ENCODE measurements at places on chromosomes 12 and 14. TPM values are rescaled to one million over a fixed set of nuclear protein-coding genes. Genes with fewer than 3 reads are reported as not detected.
A peak's percentile ranks its signal among the peaks of the same experiment; 100 is the strongest.

DNA sequence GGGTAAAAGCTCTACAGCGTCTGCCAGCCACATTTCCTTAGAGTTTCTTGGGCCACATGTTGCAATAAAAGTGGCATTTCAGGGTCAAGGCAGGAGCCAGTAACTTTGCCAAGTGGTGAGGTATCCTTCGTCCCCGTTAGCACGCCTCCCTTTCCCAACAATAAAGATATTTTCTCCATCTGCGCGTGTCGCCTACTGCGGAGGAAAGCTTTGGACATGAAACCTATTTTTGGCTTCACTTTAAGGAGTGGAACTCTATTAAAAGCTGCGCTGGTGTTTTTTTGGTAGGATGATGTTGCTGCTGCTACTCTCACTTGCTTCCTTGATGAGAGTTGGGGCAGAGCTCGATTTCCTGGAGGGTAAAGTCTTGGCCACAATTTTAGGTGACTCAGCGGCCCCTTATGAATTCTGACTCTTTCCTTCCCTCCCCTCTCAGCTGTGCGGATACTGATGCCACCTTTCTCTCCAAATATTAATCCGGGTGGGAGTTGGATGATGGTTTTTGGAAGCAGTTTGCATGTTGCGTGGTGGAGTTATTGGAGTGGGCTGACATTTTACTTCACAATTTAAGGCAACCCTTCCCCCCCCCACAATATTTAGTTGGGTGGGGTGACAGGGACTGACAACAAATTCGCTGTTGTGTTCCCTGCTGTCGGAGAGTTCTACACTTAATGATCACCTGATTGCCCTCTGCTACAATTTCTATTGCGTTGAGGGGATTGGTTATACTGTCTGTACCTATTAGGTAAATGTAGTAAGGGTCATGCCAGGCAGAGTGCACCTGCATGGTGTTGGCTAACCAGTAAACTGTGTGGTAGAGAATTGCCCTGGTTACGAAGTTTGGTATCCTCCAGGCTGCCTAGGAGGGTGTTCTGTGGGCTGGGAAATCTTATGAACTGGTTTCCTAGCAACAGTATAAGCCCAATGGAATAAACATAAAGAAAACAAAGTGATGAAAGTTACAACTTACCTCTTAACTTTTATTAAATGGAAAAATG is 1.1 kb downstream of the CCDC91 start:
- no peaks in the 10 kb centered on the region for H3K4me1 ChIP-seq
- DNase-seq: peak; percentile 46
- no peak overlapping the region for H3K27ac ChIP-seq
- no peaks in the 10 kb centered on the region for H3K36me3 ChIP-seq
- no peaks in the 10 kb centered on the region for H3K27me3 ChIP-seq

GRCh38 chr12:41073633-41074472 is 114.3 kb upstream of the PDZRN4 start:
- H3K36me3 ChIP-seq: no peaks in the 10 kb centered on the region
- no peak overlapping the region for H3K27ac ChIP-seq
- H3K4me3 ChIP-seq: no peak overlapping the region
- H3K27me3 ChIP-seq: peaks cover 10% of the 10 kb centered on the region

SERPINA10 gene
- not detected for total RNA-seq

DNA sequence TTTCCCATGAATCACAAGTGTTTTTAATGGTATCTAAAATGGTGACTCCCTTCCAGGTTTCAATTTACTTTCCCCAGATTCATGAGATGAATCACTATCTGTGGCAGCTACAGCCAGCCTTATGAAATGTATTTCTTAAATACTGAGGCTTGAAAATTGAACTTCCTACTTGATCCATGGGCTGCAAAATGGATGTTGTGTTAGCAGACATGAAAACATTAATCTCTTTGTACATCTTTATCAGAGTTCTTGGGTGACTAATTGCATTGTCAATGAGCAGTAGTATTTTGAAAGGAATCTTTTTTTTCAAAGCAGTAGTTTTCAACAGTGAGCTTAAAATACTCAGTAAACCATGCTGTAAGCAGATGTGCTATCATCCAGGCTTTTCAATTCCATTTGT is 250.8 kb downstream of the SLC6A15 start:
- no peak overlapping the region for H3K4me3 ChIP-seq
- H3K27ac ChIP-seq: no peak overlapping the region
- H3K27me3 ChIP-seq: no peaks in the 10 kb centered on the region
- no peaks in the 10 kb centered on the region for H3K4me1 ChIP-seq
- DNase-seq: no peak
- H3K36me3 ChIP-seq: no peaks in the 10 kb centered on the region

DCAF4 gene
- 17.7 TPM for total RNA-seq

SDR9C7 gene
- total RNA-seq: not detected

GALNT16 gene
- 6.8 TPM for total RNA-seq

DNA sequence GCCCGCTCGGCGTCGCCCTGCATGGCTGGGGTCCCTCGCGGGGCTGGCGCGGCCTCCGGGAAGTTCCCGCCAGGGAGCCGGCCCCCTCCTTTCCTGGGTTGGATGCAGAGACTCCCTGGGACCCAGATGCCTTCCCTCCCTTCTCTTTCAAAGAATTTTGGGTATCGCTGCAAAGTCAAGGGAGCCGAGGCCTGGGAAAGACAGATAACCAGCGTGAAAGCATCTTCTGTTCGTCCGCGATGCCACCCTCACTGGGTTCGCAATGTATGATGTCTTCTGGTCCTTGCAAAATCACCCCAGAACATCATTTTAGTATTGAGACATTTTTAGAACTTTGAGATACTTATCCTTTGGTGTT is 451 bp downstream of the IRAK3 start:
- H3K36me3 ChIP-seq: no peaks in the 10 kb centered on the region
- no peak overlapping the region for H3K4me3 ChIP-seq
- H3K4me1 ChIP-seq: no peaks in the 10 kb centered on the region
- H3K27ac ChIP-seq: no peak overlapping the region

GRCh38 chr12:83676781-83677295 is 990.1 kb downstream of the TMTC2 start:
- H3K4me3 ChIP-seq: no peak overlapping the region
- no peaks in the 10 kb centered on the region for H3K36me3 ChIP-seq
- DNase-seq: no peak
- H3K4me1 ChIP-seq: no peaks in the 10 kb centered on the region

CLMN gene
- total RNA-seq: 9.5 TPM

DNA sequence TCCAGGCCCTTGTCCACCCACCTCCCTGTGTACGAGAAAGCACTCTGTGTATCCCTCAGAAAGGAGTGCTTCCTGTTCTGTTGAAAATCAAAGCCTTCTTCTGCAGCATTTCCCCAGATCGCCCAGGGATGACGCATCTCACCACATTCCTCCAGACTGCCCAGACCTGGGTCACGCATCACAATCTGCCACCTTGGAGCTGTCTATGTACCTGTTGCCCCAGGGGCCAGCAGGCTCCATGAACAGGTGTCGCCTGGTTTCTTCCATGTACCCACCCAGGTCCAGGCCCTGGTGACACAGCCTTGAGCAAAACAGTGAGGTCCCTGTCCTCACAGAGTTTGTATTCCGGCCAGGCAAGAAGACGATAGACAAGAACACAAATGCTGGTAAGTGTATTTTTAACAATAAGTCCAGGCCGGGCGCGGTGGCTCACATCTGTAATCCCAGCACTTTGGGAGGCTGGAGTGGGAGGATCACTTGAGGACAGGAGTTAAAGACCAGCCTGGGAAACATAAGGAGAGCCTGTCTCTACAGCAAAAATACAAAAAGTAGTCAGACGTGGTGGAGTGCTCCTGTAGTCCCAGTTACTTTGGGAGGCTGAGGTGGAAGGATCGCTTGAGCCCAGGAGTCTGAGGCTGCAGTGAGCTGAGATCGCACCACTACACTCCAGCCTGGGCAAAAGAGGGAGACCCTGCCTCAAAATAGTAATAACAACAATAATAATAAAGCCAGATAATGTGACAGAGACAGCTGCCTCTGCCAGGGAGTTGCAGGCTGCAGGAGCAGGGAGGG is 6.8 kb upstream of the PPP1R13B start:
- H3K36me3 ChIP-seq: no peaks in the 10 kb centered on the region
- no peak overlapping the region for H3K27ac ChIP-seq
- no peak for DNase-seq
- peaks cover 8% of the 10 kb centered on the region for H3K4me1 ChIP-seq

DNA sequence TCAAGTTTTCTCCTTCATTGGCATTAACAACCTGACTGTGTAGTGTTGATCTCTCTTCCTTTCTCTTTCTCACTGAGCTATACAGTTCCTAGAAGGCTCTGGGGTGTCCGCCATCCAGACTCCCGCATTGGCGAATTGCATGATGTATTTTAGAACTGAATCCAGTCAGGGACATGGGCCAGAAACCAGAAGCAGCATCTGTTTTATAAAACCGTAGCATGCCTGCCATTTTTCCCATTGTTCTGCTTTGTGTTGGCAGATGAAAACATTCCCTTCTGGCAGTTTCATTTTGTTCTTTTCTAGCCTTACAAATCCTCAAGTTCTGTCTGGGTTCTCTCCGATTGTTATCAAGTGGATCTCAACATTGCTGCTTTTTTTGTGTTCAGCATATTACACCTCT is 268.3 kb upstream of the SEL1L start:
- no peak overlapping the region for H3K4me3 ChIP-seq
- H3K36me3 ChIP-seq: no peaks in the 10 kb centered on the region
- no peaks in the 10 kb centered on the region for H3K4me1 ChIP-seq
- DNase-seq: no peak
- no peaks in the 10 kb centered on the region for H3K27me3 ChIP-seq
- no peak overlapping the region for H3K27ac ChIP-seq

LRTM2 gene
- 0.29 TPM for total RNA-seq

- no peak for DNase-seq
- no peaks in the 10 kb centered on the region for H3K27me3 ChIP-seq
- H3K4me1 ChIP-seq: no peaks in the 10 kb centered on the region
- H3K4me3 ChIP-seq: no peak overlapping the region
These were observed 163.9 kb downstream of the RBM19 start for GRCh38 chr12:113802000-113802749.

GRCh38 chr14:68681256-68682011 is 111.4 kb downstream of the ZFP36L1 start:
- H3K27me3 ChIP-seq: no peaks in the 10 kb centered on the region
- no peaks in the 10 kb centered on the region for H3K4me1 ChIP-seq
- H3K4me3 ChIP-seq: no peak overlapping the region
- no peak for DNase-seq
- H3K36me3 ChIP-seq: no peaks in the 10 kb centered on the region
- no peak overlapping the region for H3K27ac ChIP-seq

DNA sequence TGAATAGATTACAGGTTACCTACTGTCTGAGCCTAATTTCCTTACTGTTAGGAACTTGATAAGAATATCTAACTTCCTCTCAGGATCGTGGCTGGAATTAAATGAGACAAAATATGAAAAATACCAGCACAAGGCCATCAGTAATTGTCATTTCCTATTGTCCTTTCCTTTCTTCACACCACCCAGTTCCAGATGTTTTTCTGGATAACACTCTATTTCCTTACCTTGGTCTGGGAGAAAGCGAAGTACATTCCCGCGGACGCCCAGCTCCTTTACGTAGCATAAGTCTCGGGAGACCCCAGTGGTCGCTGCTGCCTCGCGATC is 376 bp downstream of the GDF3 start:
- DNase-seq: no peak
- H3K36me3 ChIP-seq: peaks cover 3% of the 10 kb centered on the region
- H3K4me3 ChIP-seq: peak overlapping the region; percentile 58
- H3K27ac ChIP-seq: no peak overlapping the region
- peaks cover 4% of the 10 kb centered on the region for H3K4me1 ChIP-seq
- H3K27me3 ChIP-seq: no peaks in the 10 kb centered on the region

- H3K27ac ChIP-seq: no peak overlapping the region
- peaks cover 6% of the 10 kb centered on the region for H3K4me1 ChIP-seq
- no peaks in the 10 kb centered on the region for H3K27me3 ChIP-seq
- no peak for DNase-seq
These were observed 18.5 kb upstream of the TBPL2 start for GRCh38 chr14:55458800-55459515.

DNA sequence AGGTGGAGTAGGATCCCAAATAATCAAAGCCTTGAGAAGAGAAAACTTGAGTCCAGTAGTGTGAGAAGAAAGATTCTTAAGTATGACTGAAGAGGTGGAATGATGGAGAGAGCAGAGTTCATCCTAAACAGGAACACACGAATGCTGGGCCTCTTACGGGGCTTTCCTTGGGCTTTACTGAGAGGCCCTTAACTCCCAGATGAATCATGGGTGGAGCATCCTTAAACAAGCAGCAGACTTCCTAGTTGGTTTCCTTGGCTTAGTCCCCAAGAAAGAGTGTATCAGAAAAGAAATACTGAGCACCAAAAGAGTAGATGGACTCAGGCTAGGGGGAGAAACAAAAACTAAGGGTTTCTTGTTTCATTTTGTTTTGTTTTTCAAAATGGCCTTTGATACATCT is 132.5 kb downstream of the GPR135 start:
- H3K4me3 ChIP-seq: no peak overlapping the region
- no peak overlapping the region for H3K27ac ChIP-seq
- H3K36me3 ChIP-seq: peaks cover 91% of the 10 kb centered on the region
- no peaks in the 10 kb centered on the region for H3K27me3 ChIP-seq
- peaks cover 4% of the 10 kb centered on the region for H3K4me1 ChIP-seq
- DNase-seq: no peak

DNA sequence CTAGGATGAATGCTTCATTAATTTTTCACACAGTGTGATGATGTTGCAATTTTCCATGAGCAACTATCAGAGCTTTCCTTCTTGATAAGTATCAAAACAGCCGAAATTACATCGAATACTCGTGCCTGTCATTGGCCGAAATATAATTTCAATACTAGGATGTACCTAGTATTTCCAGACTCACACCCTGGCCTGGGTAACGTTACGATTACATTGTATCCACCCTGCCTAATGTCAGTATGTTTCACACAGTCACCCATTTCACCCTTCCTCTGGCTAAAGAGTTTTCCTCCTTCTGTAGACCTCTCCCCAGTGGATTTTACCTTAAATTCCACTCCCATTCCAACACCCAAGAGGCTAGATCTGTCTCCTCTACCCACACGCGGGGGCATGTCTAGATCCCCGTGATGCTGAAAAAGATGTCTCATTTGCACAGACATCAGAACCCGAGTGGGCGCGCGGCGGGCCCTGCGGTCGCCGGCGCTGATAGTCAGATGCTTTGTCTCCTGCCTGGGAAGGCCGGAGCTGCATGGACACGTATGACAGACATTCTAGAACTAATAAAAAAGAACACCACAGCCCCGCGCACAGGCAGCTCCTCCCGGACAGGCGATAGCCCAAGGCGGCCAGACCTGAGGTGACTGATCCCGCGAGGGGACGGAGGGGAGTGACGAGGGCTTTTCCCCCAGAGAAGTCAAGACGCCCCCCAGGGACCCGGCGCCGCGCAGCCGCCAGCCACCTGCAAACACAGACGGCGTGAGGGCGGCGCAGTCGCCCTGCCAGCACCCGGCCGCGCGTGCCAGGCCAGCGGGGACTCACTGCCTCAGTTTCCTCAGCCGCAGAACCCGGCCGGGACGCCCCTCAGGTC is 723 bp downstream of the KIF21A start:
- H3K4me3 ChIP-seq: peak overlapping the region; percentile 98
- H3K36me3 ChIP-seq: no peaks in the 10 kb centered on the region
- H3K27ac ChIP-seq: peak overlapping the region; percentile 98
- H3K4me1 ChIP-seq: peaks cover 6% of the 10 kb centered on the region
- no peaks in the 10 kb centered on the region for H3K27me3 ChIP-seq

GRCh38 chr12:5395443-5396271 is 36.3 kb upstream of the NTF3 start:
- H3K27ac ChIP-seq: no peak overlapping the region
- peaks cover 15% of the 10 kb centered on the region for H3K4me1 ChIP-seq
- H3K27me3 ChIP-seq: no peaks in the 10 kb centered on the region
- peak; percentile 73 for DNase-seq
